ENCODE measurements at places on chromosomes 1 and 21.

DNA sequence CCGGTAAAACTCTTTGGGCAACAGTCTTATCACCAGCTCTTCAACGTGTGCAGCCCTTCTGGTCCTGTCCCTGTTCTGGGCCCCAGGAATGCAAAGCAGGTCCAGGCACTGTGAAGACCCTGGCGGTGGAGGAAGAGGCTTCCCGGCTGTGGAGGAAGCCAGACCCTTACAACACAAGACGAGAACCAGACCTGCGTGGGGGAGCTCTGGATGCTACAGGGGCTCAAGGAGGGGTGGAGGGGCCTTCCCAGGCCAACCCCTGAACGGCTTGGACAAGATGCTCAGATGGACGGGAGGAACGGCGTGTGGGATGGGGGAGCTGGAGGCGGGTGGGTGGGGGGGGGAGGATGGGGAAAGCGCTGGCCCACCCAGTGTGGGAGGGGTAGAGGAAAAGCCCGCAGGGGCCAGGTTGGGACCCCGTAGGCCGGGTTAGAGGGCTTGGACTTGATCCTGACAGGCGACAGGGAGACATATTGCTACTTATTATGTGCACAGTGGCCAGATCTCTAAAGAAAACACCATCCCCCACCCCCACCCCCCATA lies 5.1 kb upstream of the OLIG2 start:
- no peak for DNase-seq

GRCh38 chr1:2269193-2269921 lies 41.2 kb downstream of the SKI start:
- DNase-seq = no peak

GRCh38 chr1:196381544-196381943 lies 226.7 kb downstream of the KCNT2 start:
- no peak for DNase-seq

DNA sequence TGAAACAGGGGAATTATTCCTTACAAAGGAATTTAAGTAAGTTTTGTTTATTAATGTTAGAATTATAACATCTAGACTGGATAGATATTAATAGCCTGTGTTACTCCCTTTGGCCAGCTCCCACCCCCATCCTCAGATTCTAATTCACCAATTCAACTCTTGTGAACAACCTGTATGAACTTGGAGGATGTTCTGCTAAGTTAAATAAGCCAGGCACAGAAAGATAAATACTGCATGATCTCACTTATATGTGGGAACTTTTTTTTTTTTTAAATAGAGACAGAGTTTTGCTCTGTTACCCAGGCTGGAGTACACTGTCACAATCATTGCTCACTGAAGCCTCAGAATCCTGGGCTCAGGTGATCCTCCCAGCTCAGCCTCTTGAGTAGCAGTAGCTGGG lies 32.2 kb downstream of the EFCAB7 start:
- no peak for DNase-seq

DNA sequence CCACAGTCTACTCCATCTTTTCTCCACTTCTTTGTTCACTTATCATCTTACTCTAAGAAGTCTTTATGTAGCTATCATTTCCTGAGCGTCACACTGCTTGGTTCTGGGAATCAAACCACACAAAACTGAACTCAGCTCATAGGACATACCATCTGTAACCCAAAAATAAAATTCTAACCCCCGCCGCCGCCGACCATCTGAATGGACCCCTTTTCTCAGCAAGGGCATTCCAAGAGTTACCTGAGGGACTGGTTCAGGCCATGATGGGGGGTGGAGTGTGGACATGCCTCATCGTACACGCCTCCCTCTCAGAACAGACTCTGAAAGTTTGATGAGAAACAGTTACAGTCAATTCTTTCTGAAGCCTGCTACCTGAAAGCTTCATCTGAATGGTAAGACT lies 12.6 kb upstream of the CHI3L2 start:
- no peak for DNase-seq

DNA sequence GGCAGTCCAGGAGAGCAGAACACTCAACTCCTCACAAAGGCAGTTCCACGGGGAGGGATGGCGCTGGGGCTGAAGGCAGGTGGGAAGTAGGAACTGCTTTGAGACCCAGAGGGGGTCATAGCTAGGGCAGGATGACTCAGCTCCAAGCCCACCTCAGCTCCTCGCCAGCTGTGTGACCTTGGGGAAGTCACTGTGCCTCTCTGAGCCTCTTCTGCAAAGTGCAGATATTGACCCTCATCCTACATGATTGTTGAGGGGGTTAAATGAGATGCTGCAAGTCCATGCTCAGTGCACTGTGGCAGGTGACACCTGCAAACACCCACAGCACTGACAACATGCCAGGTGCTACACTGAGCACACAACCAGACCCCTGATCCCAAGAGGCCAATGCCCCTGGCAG lies 93.2 kb downstream of the LACTBL1 start:
- no peak for DNase-seq

GRCh38 chr1:29855561-29856160 lies 619.3 kb downstream of the PTPRU start:
- no peak for DNase-seq
